ENCODE measurements at places on chromosomes 3 and 15.

- DNase-seq, result no peak
These were observed 495 bp upstream of the COL7A1 start for GRCh38 chr3:48595526-48596121.

GRCh38 chr3:187996609-187997008, 157.3 kb upstream of the LPP start:
- DNase-seq, result no peak

DNA sequence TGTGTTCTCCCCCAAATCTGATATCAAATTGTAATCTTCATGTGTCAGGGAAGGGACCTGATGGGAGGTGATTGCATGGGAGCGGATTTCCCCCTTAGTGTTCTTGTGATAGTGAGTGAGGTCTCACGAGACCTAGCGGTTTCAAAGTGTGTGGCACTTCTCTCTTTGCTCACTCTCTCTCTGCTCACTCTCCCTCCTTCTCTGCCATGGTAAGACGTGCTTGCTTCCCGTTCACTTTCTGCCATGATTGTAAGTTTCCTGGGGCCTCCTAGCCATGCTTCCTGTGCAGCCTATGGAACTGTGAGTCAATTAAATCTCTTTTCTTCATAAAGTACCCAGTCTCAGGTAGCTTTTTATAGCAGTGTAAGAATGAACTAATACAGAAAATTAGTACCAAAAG, 30.6 kb upstream of the OR5H6 start:
- no peak for DNase-seq

- DNase-seq, result no peak
These were observed 7.5 kb downstream of the RFX7 start for GRCh38 chr15:56236197-56236596.

GRCh38 chr3:110711851-110712516, 359.6 kb upstream of the NECTIN3 start:
- no peak for DNase-seq

DNA sequence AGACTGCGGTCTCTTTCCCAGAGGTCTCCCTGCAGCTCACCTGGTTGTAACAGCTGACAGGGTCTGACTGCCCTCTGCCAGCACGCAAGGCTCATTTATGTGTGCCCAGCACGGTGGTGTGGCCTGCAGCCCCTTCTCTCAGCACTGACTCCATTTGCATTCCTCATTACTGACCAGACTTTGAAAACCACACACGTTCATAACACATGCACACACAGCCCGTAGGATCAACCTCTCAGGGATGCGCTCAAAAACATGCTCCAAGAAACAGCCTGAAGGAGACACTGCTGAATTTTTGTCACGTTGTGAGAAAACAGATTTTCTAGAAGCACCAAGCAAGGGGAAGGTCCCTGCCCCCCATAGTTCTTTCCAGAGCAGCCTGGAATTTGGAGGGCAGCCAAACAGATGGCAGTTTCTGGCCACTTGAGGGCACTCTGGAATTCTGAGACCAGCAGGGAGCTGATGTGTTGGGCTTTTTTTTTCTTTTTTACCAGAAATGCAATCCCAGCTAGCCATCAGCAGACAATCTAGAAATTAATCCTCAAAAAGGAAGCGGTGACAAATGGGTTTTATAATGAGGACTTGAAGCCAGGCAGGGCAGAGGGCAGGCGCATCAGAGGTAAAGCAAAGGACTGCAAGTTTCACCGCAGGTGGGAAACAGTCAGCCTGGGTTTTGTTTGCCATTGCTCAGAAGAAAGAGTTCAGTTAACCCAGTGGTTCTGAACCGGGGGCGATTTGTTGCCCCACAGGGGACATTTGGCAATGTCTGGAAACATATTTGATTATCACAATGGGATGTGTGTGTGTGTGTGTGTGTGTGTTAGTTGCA, 170.5 kb upstream of the PROK2 start:
- peak; percentile 55 for DNase-seq

- no peak for DNase-seq
These were observed 24.2 kb downstream of the KATNBL1 start for GRCh38 chr15:34185666-34186065.

GRCh38 chr3:4271834-4272233, 31.3 kb upstream of the SETMAR start:
- DNase-seq, result no peak

- DNase-seq, result no peak
These were observed 2.3 kb upstream of the BCHE start for GRCh38 chr3:165839296-165840076.

DNA sequence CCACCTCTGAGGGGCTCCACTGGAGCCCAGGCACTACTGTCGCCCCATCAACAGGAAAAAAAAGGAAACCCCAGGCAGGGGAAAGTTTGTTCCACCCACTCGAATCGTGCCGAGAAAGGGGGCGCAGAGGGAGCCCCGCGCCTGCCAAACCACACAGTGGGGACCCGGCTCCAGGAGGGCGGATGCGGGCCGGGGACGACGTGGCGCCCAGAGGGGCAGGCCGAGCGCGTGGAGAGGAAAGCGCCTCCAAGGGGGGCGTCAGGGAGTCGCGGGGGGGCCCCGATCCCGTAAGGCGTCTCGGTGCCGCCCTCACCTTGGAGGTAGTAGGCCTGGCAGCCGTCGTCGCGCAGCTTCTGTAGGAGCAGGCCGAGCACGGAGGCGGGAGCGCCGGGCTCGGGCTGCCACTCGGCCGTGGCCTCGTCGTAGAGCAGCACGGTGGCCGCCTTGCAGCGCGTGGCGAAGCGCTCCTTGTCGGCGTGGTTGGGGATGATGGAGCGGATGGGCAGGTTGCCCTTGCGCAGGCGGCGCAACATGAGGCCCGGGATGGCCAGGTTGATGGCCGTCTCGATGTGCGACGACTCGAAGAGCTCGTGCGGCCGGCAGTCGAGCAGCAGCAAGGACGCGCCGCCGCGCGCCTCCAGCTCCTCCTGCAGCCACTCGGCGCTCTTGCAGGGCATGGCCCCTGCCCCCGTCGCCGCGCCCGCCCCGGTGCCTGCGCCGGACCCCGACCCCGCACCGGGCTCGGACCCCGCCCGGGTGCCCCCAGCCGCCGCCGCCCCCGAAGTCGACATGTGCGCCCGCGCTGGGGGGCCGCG, 627 bp downstream of the DUSP7 start:
- DNase-seq, result peak; percentile 78

DNA sequence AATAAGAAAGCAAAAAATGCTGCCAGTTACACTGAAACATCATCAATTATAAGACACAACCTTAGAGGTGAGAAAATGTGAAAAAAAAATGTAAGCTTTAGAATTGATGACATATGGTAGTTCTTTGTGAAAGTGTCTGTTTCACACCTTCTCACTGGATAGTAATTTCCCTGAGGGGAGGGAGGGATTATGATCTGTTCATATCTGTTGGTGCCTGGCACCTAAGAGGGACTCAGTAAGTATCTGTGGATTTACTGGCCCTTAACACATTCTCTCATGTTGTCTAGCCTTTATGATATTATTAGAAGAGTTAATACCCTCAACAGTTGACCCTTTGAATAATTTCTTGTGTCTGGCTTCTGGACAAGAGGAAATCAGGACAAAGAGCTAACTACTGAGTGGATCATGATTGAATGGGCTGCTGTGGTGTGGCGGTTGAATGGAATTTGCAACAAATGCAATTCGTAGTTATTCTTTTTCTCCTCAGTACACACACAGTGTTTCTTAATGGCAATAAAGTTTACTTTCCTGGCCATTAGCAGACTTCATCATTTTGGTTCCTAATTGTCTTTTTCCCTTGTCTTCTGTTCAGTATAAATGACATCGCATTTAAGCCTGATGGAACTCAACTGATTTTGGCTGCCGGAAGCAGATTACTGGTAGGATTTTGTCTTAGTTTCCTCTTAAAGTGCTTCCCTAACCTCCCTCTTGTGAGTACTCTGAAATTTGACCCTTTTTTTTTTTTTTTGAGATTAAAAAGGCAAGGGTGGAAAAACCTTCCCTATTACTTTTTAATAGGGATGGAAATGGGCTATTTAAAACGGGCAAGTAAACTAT, 9.5 kb downstream of the IFT122 start:
- DNase-seq, result no peak

GRCh38 chr15:58590236-58590635, 158.4 kb downstream of the LIPC start:
- DNase-seq, result no peak

GRCh38 chr15:43749690-43750345, 3.6 kb downstream of the PDIA3 start:
- DNase-seq, result peak; percentile 60

DNA sequence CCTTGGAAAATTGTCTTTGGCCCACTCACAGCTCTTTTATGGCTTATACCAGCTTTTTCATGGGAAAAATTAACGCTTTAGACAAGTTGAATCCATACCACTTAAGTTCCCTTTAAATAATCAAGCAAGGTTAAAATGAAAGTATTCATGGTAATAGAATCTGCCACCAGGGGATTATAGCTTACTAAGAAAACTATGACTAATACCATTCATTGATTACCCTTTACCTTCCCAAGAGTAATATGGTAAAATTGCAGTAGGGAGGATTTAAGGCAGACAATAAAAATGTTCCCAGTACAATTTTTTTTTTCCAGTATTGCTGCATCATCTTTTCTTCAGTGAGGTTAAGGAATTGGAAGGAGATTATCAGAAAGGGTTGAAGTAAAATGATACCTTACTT, 641.1 kb upstream of the NAALADL2 start:
- DNase-seq, result no peak

GRCh38 chr15:34336991-34337556, 507 bp downstream of the SLC12A6 start:
- DNase-seq, result no peak

DNA sequence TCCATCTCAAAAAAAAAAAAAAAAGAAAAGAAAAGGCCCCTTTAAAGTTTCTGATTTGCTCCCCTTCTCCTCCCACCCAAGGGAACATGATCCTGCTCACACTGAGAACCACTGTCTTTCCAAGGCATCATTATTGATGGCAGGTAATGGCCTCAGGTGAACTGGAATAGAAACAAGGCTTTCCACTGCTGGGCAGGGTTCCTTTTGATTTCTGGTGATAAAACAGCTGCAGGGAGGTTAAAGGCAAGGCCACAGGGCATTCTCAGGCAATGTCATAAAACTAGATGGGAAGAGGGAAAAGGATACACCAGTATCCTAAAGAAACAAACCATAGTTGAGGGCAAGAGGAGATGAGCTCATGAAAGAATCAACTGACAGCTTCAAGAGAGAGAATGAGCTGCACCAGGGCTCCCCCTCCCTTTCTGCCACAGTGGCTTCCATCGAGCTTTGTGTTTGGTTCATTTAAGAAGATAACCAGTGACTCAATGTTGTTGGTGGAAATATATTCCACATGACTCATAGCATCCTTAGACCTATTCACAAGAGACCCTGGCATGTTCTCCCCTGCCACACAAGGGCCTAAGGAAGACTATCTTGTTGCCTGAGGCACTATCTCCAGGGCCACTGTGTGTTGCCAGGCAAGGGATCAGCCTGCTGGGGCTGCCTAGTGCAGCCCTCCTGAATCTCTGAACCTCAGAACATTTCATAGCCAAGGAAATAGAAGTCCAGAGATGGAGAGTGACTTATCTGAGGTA, 86.4 kb downstream of the WDR76 start:
- DNase-seq, result no peak

DNA sequence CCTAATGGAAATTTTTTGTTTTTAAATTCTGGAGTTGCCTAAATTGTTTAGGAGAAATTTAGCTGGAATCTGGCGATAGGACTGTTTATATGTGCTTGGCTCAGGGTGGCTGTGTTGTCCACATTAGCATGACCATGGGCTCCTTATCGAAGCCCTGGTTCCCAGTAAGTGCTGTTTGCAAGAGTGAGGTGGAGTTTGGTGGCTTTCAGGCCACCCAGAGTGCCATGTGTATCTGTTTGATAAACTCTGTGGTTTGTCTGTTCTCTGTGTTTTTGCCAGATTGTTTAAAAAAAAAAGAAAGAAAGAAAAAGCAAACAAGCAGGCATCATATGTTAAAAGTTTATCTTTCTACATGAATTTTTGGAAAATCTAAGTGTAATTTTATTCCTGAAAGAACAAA, 51.5 kb downstream of the PLCL2 start:
- DNase-seq, result no peak

- no peak for DNase-seq
These were observed 131.4 kb downstream of the ROBO1 start for GRCh38 chr3:79636372-79636771.

GRCh38 chr3:137807998-137808397, 43.9 kb downstream of the SOX14 start:
- DNase-seq, result no peak

DNA sequence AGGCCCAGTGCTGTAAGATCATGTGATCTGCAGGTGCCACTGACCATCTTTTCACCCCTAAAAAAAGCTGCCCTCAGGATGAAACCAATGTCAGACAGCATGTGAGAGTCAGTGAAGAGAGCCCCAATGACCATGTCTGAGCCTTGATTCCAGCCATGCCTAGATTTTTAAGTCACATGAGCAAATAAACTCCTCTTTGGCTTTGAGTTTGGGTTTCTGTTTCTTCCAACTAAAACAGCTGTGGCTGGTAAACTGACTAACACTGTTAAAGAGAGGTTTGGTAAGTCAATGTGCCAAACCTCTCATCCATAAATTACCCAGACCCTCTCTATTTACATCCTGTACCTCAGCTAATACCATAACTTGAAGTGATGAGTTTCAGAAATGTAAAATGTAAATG, 8.3 kb downstream of the MYO5A start:
- no peak for DNase-seq

DNA sequence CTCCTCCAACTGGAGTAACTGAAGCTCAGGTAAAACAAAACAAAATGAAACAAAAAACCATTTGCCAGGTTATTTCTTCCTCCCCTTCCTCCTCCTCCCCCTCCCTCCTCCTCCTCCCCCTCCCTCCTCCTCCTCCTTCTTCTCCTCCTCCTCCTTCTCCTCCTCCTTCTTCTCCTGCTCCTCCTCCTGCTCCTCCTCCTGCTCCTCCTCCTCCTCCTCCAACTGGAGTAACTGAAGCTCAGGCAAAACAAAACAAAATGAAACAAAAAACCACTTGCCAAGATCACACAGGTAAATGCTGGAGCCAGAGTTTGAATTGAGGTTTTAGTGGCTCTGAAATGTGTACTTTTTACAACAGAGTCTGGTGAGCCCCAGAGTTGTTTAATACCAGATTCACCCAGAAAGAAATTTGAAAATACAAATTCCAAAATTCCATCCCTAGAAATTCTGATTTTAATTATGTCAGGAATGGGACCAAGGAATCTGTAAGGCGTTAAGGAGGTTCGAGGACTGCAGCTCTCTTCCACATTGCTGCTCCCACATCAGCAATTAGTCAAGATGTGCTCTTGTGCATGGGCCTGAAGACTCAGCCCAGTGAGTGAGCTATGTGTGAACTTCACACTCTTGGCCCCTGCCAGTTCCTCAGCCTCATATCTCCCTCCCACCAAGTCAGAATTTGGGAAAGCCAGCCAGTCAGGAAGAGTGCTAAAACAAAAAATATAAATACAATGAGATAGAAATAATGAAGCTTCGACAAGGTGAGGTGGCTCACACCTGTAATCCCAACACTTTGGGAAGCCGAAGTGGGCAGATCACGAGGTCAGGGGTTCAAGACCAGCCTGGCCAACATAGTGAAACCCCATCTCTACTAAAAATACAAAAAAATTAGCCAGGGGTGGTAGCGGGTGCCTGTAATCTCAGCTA, 31.6 kb upstream of the ZNF770 start:
- DNase-seq, result peak; percentile 3
